Stimulated activated CD4-positive, alpha-beta T cell treated with anti-CD3 and anti-CD28 coated beads, Interleukin-4, amount 100 ng/mL, for 48 hours (primary cell): ENCODE measurements at places on chromosomes 12 and 14.

DNA sequence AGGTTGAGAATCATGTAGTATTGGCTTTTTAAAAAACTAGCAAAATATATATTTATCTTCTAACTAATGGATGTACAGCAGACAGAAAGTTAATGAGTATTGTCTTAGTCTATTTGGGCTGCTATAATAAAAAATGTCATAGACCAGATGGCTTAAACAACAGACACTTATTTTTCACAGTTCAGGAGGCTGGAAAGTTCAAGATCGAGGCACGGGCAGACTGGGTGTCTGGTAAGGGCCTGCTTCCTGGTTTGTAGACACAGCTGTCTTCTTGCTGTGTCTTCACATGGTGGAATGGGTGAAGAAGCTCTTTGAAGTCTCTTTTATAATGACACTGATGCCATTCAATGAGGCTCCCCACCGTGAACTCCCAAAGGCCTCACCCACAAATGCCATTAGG, 70.1 kb upstream of the KRR1 start:
- no peak for DNase-seq

DNA sequence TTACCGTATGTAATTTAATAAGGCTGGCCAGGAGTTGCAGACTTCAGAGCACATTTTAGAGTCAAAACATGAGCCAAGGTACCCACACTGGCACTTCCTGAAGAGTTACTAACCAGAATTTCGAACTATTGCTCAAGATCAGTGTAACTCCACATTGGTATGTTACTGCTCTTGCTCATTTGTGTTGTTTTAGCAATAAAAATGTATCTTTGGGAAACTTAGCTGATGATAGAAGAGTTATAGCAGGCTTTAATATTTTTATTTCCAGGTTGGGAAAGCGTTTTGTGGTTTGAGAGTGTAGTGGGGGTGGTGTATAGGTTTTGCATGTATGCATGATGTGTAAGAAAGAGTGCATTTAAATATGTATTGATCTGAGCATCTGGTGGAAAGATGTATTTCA, 96.6 kb downstream of the SCN8A start:
- no peak for DNase-seq

- DNase-seq = no peak
Observed at GRCh38 chr14:103109535-103110441, 13.5 kb upstream of the TNFAIP2 start.

- DNase-seq = no peak
Observed at GRCh38 chr12:114305446-114305845, 100.5 kb downstream of the TBX5 start.

- DNase-seq = no peak
Observed at GRCh38 chr12:57145460-57146059, 1.9 kb downstream of the LRP1-AS start.

- DNase-seq = no peak
Observed at GRCh38 chr12:29291226-29291625, 89.7 kb downstream of the ERGIC2 start.

GRCh38 chr14:63375769-63376168, 57.0 kb upstream of the GPHB5 start:
- DNase-seq = no peak

DNA sequence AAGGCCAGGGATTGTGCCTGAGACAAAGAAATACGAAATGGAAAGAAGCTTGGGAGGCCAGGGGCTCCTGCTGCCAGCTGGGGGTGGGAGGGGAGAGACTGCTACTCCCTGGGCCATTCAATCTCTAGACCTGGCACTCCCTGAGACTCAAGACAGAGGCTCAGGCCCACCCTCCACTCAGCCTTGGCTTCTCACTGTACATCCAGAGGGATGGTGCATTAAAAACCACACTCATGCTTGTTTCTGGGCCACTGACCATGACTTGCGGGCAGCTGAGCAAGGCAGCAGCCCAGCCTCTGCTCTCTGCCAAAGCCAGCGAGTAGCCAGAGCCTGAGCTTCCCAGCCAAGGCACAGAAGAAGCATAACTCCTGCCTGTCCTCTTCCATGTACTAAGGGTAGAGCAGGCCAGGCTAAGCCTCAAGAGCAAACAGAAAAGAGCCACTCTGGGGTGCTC, 41.5 kb downstream of the PITPNM2 start:
- no peak for DNase-seq

GRCh38 chr12:52877242-52877641, 27.6 kb downstream of the KRT8 start:
- DNase-seq = no peak

GRCh38 chr12:19801941-19802340, 362.6 kb downstream of the AEBP2 start:
- DNase-seq = no peak

DNA sequence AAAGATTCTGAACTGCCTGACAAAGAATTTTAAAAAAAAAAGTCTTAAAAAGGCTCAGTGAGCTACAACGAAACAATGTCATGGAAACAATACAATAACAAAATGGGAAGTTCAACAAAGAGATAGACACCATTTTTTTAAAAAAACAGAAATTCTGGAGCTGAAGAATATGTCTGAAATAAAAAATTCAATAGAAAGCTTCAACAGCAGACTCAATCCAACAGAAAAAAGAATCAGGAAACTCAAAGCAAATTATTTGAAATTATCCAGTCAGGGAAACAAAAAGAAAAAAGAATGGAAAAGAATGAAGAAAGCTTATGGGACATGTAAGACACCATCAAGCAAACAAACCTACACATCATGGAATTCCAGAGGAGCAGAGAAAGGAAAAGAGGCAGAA, 118.5 kb upstream of the LGR5 start:
- DNase-seq = no peak

DNA sequence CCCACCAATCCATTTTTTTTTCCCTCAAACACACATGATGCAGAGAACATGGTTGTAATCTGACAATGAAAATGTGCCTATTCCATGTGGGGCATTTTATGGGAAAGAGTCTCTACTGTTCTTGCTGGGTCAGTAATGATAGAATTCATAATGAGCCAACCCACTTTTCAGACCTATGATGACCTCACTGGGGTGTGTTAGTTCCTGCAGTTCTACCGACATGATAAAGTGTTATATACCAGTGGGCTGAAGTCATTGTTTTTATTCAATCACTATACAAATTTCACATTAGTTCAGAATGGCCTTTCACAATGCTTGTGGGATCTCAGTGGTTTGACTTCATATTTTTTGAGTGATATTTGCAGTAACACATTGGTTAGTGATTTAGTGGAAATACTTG, 47.5 kb downstream of the PPFIBP1 start:
- DNase-seq = no peak

DNA sequence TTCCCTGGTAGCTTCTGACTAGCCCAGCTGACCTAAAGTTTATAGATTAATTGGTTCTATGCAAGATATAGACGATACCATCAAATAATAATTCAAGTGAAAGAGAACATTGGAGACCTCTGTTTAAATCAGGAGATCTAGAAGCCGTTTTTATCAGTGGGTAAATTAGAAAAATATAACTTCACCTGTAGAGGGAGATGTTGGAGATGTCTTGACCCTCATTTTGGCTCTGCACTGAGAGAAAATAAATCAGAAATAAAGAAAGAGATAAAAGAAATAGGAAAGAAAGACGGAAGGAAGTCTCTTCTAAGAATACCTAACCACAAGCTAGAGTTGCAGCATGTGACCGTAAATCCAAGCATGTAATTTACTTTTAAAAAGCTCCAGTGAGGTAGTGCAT, 684.5 kb downstream of the C12orf50 start:
- no peak for DNase-seq

DNA sequence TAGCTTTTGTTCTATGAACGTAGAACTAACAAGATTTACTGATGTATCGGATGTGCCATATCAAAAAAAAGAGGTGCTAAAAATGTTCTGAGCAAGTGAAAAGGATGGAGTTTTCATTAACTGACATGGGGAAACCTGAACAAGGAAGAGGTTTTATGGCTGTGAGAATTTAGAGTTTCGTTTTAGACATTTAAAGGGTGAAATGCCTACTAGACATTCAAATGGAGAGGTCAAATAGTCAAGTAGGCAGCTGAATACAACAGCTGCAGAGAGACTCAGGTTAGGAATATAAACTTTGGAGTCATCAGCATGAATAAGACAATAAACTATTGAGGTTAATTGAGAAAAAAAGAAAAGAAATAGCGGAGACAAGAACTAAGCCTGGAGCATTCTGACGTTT, 364.9 kb upstream of the GARIN6 start:
- DNase-seq = no peak

DNA sequence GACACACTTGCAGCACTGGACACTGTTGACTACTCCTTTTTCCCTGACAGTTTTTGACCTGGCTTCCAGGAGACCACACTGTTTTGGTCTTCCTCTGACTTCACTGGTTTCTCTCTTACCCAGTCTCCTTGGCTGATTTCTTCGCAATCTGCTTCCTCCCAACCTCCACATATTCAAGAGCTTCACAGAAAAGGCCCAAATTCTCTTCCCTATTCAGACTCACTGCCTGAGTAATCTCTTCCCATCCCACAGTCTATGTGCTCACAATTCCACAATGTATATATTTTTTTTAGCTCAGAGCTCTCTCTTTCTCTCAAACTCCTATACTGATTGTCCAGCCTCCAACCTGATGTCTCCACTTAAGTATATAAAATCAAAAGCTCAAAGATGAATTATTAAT, 115.4 kb downstream of the SINHCAF start:
- no peak for DNase-seq

DNA sequence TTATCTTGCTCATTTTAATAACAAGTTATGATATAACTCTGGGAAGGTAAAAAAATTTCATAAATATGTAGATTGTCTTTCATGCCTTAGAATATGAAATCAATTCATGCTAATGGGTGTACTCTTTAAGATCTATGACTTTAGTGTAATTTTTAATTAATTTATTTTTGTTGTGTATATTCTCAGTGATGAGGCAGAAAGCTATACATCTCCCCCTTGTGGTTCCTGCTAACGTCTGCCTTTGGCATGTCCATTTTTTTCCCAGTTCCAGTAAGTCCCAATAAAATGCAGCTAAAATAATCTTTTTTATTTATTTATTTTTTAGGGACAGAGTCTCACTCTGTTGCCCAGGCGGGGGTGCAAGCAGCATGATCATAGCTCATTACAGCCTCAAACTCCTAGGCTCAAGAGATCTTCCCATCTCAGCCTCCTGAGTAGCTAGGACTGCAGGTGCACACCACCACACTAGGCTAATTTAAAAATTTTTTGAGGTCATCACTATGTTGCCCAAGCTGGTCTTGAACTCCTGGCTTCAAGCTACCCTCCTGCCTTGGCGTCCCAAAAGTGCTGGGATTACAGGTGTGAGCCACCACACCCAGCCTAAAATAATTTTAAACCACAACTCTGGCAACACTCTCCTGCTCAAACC, 3.3 kb upstream of the CHURC1 start:
- DNase-seq = no peak

- no peak for DNase-seq
Observed at GRCh38 chr12:122029620-122030423, 8.1 kb downstream of the BCL7A start.

- no peak for DNase-seq
Observed at GRCh38 chr14:90438841-90439240, 42.0 kb downstream of the CALM1 start.

DNA sequence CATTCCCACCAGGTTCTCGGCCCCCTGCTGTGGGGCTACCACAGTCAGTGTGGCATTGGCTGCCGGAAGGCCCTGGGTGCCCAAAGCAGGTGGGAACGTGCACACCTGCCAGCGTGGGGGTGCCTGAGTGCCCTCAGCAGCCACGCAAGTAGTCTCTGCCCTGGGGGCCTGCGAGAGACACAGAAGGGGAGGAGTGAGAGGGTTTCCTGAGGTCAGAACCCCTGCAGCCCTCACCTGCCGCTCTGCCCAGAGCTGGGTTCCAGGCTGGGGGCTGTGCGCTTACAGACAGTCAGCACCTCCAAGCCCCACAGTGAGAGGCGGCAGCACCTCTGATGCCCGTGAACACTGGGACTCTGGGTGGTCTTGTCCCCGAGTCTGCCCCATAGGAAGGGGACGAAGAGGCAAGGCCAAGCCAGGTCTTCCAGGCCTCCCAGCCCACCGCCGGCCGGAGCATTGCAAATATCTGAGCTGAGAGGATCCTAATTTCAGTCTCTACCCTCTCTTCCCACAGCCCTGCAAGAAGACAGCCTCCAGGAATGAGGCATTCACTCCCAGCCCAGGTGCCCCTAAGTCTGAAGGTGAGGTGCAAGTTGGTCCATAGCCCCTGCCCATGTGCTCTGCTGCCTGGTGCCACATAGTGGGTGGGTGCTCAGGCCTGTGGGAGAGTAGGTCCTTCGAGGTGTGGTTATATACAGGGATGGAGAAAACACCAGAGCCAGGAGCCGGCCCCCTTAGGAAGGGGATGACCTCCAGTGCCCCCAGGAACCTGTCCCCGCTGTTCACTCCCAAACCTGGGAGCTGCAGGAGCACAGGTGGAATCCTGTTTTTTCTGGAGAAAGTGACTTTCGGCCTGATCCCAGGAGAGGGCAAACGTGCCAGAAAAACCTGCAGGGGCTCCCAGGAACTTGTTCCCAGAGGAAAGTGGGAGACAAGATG, 291.1 kb upstream of the RTL1 start:
- no peak for DNase-seq

GRCh38 chr12:56931474-56931978, 2.7 kb downstream of the SDR9C7 start:
- peak; percentile 9 for DNase-seq

GRCh38 chr12:43540470-43540869, 11.5 kb downstream of the ADAMTS20 start:
- no peak for DNase-seq
